ENCODE measurements at places on chromosomes 7 and 10.

GRCh38 chr7:155219947-155220769, 77.5 kb upstream of the INSIG1 start:
- DNase-seq: no peak

GRCh38 chr10:44390585-44391072, 5.7 kb upstream of the CXCL12 start:
- DNase-seq: no peak

DNA sequence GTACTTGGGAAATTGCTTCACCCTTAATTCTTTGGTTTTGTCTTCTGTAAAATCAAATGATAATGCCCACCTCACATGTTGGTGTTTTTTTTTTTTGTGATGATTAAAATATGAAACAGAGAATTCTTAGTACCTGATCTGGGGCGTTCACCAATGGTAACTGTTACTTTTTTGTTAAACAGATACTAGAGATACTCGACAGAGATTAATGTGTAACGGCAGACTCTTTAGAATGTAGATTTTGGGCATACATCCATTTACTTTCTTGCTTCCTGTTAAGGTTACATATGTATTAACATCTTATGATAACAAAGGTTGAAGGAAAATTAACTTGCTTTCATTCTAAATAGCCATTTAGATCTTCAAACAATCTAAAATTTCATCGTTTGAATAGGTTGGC, 23.3 kb downstream of the PLXDC2 start:
- no peak for DNase-seq

GRCh38 chr10:123674741-123675140, 8.6 kb downstream of the GPR26 start:
- no peak for DNase-seq
